ENCODE measurements at places on chromosomes 2 and 18.

GRCh38 chr2:218031771-218032257, 29.0 kb upstream of the TNS1 start:
- DNase-seq: no peak

GRCh38 chr2:65067806-65068553, 11.8 kb downstream of the CEP68 start:
- DNase-seq: no peak

GRCh38 chr2:32200814-32201213, 35.1 kb downstream of the SLC30A6 start:
- no peak for DNase-seq

- DNase-seq: no peak
These were observed 80.3 kb upstream of the FZD7 start for GRCh38 chr2:201953396-201953795.

DNA sequence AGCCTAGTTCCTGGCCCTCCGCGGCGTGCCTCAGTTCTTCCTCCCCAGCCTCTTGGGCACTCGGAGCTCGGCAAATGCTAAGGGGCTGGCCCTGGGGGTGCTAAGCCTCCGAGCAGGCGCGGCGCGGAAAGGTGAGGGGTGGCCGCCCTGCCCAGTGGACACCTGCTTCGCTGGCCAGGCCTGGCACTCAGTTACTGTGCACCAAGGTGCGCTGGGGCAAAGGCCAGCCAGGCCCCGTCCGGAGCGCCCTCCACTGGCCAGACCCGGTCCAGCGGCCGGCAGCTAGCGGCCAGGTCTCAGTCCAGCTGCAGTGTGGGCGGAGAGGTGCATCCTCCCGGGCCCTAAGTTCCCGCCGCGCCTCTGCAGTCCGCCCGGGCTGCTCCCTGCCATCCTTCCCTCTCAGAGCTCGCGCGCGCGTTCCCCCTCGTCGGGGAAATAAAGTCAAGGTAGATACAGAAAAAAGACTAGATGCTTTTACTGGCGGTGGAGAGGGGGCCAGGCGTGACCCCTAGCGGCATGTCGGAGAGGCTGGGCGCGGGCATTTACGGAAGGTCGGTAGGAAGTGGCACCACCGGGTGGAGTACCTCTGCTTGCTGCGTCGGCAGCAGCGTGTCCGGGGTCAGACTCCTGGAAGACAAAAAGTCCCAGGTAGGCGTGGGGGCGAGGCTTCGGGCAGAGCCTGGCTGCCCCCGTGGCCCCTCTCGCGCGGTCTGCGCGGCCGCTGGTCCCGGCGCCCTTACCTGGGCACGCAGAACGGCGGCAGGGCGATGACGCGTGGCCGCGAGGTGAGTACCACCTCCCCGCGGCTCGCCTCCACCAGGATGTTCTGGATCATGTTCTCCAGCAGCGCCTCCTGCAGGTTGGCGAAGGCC, 9.4 kb upstream of the CRYBA2 start:
- DNase-seq: peak; percentile 27

Measured in activated CD4-positive, alpha-beta T cell treated with anti-CD3 and anti-CD28 coated beads for 4 hours (primary cell).